ENCODE measurements at places on chromosomes 2 and 18.

GRCh38 chr2:67400560-67401485, 3.7 kb downstream of the ETAA1 start:
- no peak for DNase-seq

GRCh38 chr2:89763254-89763580, 1071.7 kb downstream of the RPIA start:
- DNase-seq, result no peak

DNA sequence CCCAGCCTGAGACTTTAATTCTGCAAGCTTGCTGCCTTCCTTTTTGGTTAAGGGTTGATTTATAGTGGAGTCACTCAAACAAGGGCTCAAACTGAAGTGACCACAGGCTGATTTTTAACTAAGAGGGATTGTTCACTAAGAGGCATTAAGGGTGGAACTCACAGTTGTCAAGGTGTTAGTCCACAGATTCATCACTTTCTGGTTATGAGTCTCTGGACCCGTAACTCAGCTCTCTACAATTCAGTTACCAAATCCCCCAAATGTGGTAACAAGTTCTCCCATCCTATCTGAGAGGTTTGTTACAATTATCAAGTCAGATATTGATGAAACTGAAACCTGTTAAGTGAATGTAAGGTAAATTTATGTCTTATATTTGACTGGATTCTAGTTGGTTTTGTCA, 185.9 kb upstream of the KLHL14 start:
- DNase-seq, result no peak

GRCh38 chr2:3493615-3494007, 25.7 kb downstream of the ADI1 start:
- DNase-seq, result no peak

- no peak for DNase-seq
These were observed 465.6 kb upstream of the TRIB2 start for GRCh38 chr2:12251121-12251520.

GRCh38 chr2:230267059-230267458, 41.5 kb downstream of the SP140 start:
- no peak for DNase-seq

DNA sequence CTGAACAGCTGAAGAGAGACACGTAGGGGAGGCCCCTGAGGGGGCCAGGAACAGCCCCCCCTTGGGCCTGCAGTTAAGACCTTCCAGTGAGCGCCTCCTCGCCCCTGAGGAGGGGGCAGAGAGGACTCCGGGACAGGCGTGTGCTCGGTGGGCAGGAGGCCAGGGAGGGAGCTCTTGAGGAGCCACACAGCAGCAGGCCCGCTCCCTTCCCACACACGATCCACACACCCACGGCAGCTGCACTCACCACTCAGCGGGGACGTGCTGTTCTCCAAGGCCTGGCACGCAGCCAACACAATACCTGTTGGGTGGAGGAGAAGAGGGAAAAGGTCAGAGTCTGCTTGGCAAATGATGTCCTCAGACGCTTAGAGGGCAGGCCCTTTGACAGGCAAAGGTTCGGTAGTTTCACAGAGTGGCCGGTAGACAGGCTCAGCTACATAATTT, 39.0 kb downstream of the TGFA start:
- DNase-seq, result no peak

- DNase-seq, result no peak
These were observed 67.0 kb upstream of the TCF7L1 start for GRCh38 chr2:85066006-85066740.

DNA sequence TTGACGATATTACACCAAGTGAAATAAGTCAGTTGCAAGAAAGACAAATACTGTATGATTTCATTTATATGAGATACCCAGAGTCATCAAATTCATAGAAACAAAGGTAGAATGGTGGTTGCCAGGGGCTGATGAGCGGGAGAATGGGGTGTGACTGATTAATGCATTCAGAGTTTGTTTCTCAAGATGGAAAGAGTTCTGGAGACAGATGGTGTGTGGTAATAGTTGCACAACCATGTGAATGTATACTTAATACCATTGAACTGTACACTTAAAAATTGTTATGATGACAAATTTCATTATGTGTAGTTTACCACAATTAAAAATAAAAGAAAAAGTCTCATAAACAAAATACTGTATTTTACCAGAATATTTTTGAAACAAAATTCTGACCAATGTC, 117.3 kb downstream of the PIGN start:
- DNase-seq, result no peak

GRCh38 chr2:204180649-204181048, 244.1 kb downstream of the ICOS start:
- DNase-seq, result no peak

GRCh38 chr2:227406177-227407031, 18.7 kb upstream of the SCYGR1 start:
- no peak for DNase-seq

DNA sequence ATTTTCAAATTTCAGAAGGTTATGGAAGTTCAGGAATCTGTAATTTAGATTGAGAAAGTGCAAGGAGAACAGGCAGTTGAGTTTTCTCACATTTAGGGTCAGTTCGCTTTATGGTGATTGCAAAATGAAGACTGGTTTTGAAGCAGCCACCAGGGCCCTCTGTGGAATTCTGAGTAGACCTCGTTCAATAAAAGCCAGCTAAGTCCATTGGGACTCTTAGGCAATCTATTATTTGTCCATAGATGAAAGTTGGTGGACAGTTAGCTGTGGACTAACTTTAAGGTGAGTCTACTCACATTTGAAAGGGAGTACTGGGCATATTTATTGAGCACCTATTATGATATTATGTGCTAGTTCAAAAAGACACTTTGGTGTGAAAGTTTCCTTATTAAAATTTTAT, 266.3 kb upstream of the LINC00305 start:
- DNase-seq, result no peak

GRCh38 chr2:71756280-71756906, 303.0 kb downstream of the DYSF start:
- no peak for DNase-seq

DNA sequence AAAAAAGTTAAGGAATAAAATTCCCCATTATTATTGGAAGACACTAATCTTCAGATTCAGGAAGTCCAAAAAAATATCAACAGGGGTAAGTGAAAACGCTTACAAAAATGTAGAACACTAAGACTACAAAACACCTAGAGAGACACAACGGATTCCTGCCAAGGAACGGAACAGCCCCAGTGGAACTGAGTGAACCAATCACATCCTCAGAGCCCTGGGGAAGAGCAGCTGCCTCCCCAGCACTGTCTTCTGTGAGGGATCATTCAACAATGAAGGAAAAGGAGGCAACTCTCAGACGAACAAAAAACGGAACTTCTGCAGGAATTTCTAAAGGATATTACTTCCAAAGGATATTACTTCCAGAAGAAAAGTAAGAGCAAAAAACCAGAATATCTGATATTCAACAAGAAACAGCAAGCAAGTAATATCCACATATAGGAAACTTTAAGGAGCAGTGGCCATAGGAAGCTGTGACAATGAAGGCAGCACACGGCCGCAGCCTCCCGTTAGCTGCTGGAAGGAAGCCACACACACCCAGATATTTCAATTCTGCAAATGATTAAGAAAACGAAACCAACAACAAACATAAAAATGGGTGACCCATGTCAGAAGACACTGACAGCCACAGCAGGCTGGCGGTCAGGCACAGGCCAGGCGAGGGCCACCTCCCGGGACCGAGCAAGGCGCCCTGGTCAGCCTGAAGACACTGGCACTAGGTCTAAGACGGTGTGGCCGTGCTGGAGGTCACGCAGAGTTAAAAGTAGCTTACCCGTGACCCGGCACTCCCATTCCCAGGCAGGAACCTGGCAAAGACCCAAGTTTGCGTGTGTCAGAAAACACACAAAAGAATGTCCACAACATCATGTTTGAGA, 81.8 kb downstream of the HDAC4 start:
- no peak for DNase-seq

DNA sequence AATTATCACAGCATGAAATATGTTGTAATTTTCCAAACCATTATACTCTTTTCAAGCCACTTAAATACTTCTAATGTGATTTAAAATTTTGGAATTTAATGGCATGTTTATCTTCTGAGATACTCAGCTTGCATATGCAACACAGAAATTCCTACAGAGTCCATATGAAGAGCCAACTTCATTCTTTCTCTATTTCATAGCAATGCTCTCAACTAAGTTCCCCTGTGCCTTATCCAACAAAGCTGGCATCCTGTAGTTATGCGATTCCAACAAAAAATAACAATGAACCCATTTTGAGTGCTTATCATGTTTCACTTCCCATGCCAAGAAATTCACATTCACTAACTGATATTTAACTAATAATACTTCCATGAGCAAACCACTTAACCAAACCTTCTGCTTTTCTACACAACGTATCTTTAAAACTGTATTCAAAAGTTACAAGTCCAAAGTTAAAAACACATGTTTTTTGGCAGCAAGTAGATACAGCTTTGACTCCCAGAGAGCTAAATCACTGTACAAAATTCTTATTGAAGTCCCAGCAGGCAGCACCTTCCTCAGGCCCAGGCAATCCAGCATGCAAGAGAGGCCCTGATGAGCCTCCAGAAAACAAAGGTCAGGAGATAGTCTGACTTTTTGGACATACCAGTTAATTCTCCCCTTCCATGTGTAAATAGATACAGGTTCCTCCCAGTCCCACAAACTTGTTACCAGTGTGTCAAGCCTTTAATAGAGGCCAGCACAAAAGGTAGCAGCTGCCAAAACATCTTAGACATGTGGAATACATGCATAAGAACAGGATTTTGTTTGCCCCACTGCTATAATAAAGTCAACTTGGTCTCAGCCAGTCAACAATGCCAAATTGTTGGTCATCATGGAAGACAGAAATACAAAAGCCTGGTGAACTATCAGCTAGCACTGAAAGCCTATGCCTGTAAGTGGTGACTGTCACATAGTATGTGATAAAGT, 113.1 kb upstream of the WDR75 start:
- no peak for DNase-seq

- DNase-seq, result no peak
These were observed 172.0 kb downstream of the ZFP36L2 start for GRCh38 chr2:43054367-43054766.

Data from activated CD4-positive, alpha-beta T cell treated with anti-CD3 and anti-CD28 coated beads for 1 hour (primary cell).